ENCODE measurements at places on chromosomes 16 and 17.

DNA sequence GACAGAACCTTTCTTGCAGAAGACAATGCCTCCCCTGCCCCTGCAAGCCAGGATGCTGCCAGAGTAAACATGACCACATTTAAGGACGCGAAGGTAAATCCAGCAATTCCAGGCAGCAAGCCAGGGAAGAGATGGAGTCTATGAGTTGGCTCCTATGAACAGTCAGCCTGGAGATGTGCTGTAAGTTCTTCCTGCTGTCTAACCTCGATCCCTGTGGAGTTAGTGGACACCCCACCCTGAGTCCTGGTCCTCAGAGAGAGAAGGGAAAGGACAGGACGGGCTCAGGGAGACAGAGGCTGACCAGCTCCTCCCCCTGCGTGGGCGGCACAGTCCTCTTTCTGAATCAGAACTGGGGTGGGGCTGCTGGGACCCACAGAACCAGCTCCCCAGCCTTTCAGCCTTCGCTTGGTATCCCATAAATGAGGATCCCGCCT lies 24.9 kb downstream of the CDC42EP4 start:
- no peak for DNase-seq

DNA sequence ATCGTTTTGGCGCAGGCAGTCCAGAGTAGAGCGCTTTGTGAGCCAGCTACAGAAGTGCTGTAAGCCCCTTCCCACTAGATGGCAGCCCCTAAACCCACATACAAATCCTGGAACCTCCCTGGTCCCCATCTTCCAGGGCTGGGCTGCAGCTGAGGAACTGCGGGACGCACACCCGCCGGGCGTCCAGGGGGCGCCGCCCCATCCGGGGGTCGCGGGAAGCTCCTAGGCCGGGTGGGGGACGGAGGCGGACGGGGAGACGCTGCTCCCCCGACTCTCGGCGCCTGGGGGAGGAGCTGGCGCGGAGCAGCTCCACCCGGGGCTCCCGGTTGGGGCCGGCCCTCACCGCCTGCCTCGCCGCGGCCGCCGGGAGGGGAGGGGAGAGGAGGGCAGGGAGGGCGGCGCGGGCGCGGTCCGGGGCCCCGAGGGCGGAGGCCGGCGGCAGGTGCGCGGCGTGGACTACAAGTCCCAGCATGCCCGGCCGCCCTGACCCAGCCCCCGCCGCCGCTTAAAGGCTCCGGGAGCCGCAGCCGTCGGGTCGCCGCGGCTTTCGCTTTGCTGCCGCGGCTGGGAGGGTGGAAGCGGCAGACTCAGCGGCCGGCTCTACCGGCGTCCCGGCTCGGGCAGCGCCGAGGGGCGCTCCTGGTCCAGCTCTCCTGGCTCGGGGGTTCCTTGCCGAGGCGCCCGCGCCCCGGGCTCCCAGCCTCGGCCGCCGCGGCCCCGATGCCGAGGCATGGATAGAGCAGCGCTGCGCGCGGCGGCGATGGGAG lies at the start of gene KSR1:
Gene KSR1 (plus strand): TSS at position 535 of the 767 bp plus-strand sequence. CDS start 196 bp downstream, at position 731.
- peak; percentile 70 for DNase-seq

DNA sequence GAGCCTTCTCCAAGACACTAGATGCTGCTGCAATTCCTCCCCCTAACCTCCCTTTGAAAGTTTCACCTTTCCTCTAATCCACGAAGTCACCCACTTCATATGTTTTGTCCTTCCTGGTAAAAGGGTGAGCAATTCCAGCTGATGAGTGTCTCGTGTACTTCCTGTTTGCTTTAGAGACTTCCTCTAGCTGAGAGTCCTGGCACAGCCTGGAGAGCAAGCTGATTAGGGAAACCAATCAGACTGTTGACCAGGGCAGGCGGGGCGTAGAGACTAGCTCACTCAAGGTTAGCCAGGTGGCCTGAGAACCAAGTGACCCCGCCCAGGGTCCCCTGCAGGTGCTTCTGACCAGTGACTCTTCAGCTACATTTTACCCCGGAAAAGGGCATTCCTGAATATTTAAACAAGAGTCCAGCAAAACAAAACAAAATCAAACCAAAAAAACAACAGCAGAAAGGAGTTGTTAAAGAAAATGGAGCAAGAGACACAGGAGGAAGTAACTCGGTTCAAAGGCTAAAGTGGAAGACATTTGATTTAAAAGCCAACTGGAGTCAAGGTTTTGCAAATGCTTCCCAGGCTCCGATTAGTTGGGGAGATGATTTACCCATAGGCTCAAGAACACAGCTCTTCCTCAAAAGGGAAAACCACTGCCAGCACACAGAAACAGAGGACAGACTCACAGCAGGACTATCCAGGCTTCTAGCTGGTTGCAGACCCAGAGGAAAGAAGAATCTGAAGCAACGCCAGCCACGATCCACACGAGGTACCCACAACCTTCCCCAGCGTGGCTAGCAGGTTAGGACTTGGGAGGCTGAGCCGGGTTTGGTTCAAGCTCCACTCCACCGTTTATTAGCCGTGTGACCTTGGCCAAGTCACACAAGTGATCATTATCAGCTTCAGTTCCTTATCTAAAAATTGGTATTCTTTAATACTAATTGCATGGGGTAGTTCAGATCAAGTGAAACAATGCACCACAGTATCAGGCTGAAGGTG lies 13.4 kb downstream of the HSPB9 start:
- DNase-seq, result no peak

- no peak for DNase-seq
These were observed 45.6 kb downstream of the TBC1D26 start for GRCh38 chr17:15777717-15778116.

DNA sequence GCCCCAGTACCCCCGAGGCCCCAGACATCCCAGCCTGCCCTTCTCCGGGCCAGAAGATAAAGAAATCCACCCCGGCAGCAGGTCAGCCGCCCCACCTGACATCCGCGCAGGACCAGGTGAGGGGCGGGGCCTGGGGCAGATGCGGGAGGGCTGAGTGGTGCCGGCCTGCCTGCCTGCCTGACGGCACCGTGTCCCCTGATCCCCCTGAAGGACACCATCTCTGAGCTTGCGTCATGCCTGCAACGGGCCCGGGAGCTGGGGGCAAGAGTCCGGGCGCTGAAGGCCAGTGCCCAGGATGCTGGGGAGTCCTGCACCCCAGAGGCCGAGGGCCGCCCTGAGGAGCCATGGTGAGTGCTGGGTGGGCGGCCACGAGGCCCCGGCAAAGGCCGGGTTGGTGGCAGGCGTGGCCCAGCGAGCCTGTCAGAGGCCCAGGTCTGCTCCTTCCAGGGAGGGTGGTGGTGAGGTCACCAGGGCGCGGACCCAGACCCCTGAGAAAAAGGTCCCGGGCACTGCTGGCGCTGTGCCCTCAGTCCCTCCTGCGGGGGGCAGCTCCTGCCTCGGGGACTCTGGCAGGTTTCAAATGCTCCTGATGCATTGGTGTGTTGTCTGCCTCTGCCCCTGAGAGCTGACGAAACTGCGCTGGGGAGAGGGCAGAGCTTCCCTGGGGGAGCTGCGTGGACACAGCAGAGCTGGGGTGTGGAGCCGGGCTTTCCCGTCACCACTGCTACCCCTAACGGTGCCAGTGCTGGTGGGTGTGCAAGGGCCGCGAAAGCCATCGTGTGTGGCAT lies 1.2 kb downstream of the CDT1 start:
- no peak for DNase-seq

- DNase-seq, result no peak
These were observed 164.6 kb upstream of the TNRC6C start for GRCh38 chr17:77793971-77794235.

Measured in stimulated activated CD8-positive, alpha-beta memory T cell treated with anti-CD3 and anti-CD28 coated beads, Interleukin-4, amount 100 ng/mL, for 4 hours (primary cell).